ENCODE measurements at places on chromosomes 3 and 15. TPM values are rescaled to one million over a fixed set of nuclear protein-coding genes. Genes with fewer than 3 reads are reported as not detected.

Gene FANCD2
- 5.4 TPM for total RNA-seq

Gene CIAO2A
- 27.4 TPM for total RNA-seq

Gene PRICKLE2
- 42.1 TPM for total RNA-seq

GRCh38 chr15:80536716-80537115 lies 132.5 kb downstream of the ARNT2 start:
- DNase-seq = no peak

GRCh38 chr15:50259276-50259675 lies 6.2 kb downstream of the HDC start:
- DNase-seq = no peak

- DNase-seq = no peak
Observed at GRCh38 chr3:193779933-193780332, 186.9 kb downstream of the OPA1 start.

DNA sequence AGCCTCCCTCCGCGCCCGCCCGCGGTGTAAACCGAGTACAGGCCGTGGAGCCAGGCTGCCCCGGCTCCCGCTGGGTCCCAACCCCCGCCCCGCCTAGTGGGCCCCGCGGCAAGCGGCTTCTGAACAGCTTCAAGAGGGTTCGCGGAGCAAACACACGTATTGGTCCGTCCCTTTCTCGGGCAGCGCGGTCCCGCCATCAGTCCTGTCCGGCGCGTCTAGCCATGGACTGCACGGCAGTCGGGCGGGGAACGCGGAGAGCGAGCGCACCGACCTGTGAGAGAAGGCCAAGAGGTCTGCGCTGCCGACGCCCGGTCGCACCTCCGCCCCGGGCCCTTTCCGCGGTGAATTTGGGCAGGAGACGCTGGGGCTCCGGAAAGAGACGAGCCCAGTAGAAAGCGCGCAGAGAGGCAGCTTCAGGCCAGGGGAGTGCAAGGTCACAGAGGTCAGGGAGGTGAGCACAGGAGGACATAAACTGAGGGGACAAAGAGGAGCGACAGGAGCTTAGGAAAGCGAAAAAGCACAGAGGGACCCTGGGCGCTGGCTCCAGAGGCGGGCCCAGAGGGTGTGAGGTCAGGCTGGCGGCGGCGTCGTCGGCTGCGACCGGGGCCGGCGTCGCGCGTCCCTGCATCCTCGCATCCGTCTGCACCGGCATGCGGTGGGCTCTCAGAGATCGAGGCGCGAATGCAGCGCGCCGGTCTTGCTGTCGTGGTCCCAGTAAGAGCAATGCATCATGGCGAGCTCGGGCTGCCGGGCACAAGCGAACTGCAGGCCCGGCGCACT lies 1.8 kb downstream of the FOXL2 start:
- no peak for DNase-seq

GRCh38 chr3:25589783-25590258 lies 74.9 kb downstream of the TOP2B start:
- no peak for DNase-seq

DNA sequence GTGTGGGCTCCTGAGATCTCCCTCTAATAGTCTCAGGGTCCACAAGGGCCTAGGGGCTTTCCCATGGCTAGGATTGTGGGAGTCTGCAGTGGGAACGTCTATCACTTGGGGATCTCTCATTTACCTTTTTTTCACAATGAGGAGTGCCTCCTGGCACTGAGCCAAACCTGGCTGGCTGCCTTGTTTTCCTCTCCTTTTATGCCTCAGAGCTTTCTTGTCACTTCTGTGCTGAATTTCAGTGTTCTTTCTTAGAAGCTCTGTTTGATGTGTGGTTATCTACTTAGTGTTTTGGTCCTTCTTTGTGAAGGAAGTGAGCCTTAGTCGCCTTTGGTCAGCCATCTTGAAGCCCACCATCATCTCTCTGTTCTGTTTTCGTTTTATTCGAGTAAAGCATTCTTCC lies 33.9 kb downstream of the DOCK3 start:
- no peak for DNase-seq

DNA sequence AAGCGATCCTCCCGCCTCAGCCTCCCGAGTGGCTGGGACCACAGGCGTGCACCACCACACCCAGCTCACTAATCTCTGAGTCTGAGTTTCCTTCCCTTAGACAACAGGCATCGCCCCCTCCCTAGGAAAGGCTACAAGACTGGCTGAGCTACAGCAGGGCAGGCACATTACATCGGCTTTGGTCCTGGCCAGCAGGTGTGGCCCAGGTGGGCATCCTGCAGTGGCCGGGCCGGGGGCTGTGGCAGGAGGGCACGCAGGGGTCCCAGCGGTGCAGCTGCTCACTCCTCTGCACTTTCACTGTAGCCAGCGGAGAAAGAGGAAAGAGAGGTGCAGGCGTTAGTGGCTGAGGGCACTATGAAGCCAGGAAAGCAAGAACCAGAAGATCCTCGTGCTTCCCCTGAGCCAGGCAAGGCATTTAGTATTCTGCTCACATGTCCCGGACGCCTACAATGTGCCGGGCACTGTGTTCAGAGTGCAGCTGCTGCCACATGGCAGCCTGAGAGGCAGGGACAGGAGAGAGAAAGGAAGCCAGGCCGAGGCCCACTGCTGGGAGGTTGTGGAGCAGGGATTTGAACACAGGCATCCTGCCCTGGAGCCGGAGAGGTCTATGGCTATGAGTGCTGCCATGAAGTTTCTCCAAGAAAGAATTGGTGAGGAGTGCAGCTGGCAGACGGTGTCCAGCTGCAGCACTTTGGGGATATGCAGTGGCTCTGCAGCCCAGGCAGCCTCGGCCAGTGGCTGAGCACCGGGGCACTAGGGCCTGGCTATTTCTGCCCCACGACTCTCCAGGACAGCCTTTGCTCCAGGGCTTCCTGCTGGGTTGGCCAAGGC lies 22.3 kb downstream of the GRIP2 start:
- no peak for DNase-seq

DNA sequence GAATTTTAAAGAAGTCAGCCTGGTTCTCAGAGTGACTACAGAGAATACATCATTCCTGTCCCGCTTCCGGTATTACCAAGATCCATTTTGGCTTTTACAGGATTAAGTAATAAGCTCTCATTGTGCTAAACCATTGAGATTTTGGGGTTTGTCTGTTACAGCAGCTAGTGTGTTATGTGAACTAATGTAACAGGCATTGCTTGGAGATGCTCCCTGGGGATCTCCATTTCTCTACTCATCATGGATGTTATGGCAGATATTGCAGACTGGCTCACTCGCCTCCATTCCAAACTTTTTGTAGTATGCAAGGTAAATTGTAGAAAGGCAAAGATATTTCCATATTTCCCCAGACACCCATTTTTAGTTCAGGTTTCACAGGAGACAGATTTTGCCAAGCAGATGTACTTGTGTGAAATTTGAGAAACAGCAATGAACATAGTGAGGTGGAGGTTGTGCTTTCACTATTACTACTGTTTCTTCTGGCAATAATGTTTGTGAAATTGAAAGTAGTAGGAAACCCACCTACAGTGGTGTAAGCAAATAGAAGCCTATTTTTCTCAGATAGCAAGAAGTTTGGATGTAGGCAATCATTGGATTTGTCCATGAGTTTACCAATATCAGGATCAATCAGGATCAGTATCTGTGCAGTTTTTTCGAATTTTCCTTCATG lies 177.1 kb upstream of the GALNT15 start:
- no peak for DNase-seq

- DNase-seq = no peak
Observed at GRCh38 chr3:55605443-55606236, 118.5 kb upstream of the WNT5A start.

DNA sequence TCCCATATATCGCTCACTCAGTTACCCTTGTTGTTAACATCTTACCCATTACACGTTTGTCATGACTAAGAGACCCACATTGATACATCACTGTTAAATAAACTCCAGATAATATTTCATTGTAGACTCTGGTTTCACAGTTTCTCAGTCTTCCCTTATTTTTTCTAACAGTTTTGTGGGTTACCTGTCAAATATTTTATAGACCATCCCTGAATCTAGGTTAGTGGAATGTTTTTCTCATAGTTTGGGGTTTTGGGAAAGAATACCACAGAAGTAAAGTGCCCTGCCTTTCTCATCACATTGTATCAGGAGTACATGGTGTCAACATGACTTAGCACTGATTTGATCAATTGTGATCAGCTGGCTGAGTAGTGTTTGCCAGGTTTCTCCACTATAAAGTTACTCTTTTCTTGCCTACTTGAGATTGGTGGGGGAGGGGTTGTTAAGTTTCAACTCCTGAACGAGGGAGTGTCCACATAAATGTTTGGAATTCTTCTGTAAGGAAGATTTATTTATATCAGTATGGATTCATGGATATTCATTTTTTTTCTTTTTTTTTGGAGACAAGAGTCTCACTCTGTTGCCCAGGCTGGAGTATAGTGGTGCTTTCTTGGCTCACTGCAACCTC lies 25.9 kb downstream of the RNF111 start:
- no peak for DNase-seq

- no peak for DNase-seq
Observed at GRCh38 chr3:39744746-39745145, 64.7 kb upstream of the MYRIP start.

- DNase-seq = no peak
Observed at GRCh38 chr3:57808961-57809608, 53.0 kb downstream of the SLMAP start.

DNA sequence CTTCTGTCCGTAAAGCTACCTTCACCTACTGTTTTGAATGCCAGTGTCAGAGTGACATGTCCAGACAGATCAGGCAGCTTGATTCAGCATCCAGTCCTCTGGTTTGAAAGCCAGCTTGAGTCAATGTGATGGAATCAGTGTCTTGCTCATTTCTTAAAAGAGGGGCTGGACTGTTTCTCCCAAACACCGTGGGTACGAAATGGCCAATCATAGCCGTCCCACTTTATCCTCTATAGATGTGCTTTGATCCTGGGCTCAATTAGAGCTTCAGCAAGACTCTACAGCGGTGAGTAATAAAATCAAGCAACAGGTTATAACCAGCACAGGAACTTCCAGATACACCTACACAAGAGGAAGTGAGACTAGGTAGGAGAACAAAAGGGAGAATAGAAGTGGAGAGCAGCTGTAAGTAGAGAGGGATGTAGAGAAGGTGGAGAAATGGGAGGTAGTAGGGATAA lies 17.0 kb upstream of the OR5K1 start:
- no peak for DNase-seq

- no peak for DNase-seq
Observed at GRCh38 chr15:87736891-87737389, 519.6 kb downstream of the NTRK3 start.

DNA sequence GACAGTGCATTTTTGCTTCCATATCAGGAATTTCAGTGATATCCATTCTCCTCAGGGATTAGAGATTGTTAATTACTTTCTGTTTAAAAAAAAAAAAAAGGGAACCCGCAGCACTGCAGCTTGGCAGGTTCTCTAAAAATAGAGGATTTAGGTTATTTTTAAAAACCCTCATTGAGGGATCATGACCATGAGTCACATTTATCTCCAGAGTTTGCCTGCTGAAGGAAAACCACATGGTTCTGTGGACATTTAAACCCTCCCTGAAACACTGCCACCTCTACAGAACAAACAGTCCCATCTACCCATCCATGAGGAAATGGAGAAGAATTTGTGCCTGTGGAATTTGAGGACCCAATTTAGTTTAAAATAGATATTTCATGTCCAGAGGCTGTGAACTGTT lies 66.2 kb upstream of the UBE2E1 start:
- DNase-seq = no peak

- no peak for DNase-seq
Observed at GRCh38 chr3:190616637-190617036, 102.8 kb downstream of the IL1RAP start.

Measured in aorta (tissue), 5 donors.